Mesothelial cell of epicardium (in vitro differentiated cells): ENCODE measurements at places on chromosomes 5 and 9.

DNA sequence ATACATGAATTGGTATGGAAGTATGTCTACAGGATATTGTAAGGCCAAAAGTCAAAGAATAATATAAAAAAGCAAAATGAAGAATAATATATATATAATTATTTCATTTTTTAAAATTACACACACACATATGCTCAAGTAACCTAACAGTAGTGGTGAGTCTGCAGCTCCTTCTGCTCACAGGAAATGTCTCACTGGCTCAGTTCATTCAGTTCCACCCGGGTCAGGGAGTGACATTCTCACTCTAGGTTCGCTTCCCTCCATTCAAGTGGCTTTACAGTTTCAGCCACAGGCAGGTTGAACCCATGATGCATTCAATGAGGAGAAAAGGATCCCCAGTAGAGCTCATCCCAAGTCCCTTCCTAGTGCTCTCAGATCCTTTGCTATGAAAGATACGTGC lies 90.8 kb downstream of the SUSD1 start:
- no peak for DNase-seq

- no peak for DNase-seq
Observed at GRCh38 chr9:100029251-100029650, 69.5 kb downstream of the ERP44 start.

GRCh38 chr9:91844190-91844589 lies 105.8 kb downstream of the ROR2 start:
- DNase-seq = no peak

DNA sequence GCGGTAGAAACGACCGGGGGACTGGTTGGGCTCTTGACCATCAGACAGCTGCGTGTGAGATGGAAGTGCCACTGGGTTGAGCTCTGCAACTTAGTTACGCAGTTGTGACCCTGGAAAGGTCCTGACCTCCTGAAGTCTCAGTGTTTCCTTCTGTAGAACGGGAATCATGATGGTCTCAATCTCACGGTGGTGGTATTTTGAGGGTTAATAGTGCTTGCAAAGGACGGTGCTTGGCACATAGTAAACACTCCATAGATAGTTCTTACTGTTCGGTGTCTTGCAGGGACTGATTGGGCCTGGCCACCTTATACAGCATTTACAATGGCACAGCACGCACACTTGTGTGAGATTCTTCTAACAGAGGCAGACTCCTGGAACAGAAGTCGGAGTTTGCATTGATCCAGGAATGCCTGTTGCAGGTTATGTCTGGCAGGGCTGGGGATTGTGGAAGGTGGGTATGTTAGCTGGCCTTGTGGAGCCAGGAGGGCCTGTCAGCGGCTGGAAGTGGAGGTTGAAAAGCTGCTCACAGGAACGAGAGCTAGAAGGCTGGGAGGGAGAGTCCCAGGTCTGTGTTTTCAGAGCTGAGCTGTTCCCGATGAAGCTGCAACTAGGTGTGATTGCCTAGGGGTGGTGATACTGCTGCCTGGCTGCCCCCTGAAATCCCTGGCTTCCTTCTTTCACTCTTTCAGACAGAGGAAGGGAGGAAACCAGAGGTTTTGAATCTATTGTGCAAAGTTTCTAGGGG lies 962 bp upstream of the TXN start:
- no peak for DNase-seq

DNA sequence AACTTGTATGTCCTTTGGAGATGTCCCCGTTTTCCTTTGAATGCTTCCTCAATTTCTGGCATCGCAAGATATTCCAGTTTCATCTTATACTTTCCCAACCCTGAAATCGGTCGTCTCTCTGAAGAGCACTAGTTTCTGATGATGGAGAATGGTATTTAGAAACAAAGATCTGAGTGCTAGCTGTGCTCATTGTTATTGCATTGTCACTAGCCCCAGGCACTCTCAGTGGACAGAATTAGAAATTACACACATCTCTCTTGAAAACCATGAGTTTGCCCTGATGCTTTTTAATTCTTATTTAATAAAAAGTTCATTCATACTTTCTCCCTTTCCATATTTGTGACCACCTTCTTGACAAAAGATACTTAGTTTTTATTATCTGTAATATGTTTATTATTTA lies 67.7 kb downstream of the C9orf152 start:
- no peak for DNase-seq

DNA sequence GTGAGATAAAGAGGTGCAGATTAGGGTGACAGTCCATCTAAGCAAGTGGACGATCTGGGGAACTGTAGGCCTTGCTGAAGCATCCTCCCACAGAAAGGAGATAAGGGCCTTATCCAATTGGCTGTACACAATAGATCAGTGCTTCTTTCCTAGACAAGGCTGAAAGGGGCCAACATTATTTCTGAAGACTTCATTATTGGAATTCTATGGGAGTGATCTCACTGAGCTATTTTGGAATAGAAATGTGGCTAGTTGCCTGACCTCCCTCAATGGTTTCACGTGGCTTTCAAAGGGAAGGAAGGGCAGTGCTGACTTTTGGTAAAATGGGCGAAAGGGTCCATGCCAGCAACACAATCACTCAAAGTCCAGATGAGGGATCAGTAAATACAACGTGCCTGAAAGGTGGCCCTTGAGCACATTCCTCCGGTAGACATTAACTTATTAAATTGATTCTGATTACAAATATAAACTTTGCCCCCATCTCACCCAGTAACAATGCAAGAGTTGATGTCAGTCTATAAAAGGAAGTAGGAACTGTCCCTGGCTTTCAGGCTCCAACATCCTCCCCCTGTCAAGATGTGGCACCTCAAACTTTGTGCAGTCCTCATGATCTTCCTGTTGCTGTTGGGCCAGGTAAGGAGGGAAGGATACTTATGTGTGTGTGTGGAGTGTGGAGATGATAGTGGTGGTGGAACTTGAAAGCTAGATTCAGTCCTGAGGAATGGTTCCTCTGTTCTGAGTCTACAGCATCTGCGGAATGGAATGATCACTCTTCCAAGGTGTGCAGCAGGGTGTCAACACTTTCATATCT lies at the start of gene LEAP2:
Gene LEAP2, plus strand, starts transcription at position 550 of the 811 bp plus-strand sequence. Its CDS starts 27 bp downstream, at position 577.
- no peak for DNase-seq

DNA sequence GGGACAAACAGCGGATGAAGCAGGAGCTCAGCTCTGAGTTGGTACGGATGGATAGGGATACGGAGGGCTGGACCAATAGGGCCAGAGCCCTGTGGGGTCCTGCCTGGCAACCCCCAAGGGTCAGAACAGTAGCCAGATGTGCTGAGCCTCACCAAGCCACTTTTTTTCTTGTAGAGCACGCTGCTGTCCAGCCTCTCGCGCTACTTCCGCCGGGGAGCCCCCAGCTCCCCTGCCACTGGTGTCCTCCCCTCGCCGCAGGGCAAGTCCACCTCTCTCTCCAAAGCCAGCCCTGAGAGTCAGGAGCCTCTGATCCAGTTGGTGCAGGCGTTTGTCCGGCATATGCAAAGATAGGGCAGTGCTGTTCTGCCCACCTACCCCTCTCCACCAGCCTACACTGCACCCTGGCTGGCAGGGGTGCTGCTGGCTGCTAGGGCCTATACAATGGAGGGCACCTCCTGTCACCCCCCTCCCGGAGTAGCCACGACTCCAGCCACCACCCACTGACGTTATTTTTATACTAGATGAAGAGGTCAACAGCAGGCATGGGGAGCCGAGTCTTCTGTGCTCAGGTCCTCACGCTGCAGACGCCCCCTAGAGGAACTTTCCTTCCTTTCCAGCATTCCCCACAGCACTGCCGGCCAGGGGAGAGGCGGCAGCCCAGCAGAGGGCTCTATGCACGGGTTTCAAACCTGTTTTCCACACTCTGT lies 21.6 kb downstream of the SH3GLB2 start:
- peak; percentile 60 for DNase-seq

DNA sequence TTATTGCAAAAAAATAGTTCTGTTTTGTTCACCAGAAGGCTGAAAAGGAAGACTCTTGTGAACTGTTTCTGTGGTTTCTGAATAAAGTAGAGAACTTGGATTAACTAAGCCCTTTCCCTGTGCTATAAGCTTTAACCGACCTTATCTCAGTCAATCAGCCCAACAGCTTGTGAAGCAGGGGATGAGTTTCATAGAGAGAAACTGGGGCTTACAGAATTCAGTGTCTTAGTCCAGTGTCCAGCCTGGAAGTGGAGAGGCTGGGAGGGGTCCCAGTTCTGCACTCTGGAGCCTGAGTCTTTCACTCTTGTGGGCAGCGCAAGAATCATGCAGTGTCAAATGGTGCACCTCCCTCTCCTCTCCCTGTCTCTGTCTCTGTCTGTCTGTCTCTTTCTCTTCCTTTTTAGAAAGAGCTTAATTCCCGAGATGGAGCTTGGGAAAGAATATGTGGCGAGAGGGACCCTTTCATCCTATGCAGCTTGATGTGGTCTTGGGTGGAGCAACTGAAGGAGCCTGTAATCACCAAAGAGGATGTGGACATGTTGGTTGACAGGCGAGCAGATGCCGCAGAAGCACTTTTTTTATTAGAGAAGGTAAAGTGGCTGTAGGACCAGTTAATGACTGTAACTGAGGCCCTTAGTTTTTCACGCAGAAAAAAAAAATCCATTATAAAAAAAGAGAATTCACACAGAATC lies 17.0 kb downstream of the PTPDC1 start:
- DNase-seq = no peak

DNA sequence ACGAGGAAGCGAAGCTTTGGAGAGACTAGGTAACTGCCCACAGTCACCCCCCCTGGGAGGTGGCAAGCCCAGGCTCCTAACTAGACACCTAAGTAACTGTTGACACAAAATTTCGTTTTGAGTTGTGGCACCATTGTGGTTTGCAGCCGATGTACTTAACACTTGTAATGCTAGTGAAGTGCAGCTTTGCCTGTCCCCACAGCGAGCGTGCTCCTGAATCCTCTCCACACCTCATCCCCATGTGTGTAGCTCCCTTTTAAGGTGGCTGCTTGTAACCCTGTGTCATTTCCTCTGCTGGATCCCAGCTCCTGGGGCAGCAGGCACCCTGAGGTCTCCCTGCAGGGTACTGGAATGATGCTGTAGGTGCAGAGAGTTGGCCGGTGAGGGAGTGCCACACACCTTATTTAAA lies 114.9 kb downstream of the TRIO start:
- no peak for DNase-seq

DNA sequence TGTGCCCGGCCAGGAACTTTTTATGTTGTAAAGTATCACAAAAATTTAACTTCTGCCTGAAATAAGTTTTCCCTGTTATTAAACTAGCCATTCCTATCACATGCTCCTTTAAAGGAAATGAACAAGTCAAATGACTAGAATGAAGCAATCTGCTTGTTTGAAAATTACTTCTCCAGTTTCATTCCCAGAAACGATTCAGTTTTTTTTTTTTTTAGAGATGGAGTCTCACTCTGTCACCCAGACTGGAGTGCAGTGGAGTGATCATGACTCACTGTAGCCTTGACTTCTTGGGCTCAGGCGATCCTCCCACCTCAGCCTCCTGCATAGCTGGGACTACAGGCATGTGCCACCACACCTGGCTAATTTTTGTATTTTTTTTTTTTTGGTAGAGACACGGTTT lies 13.3 kb upstream of the GNG10 start:
- no peak for DNase-seq
